Right cardiac atrium (tissue), 5 donors: ENCODE measurements at places on chromosomes 11 and 22. TPM values are rescaled to one million over a fixed set of nuclear protein-coding genes. Genes with fewer than 3 reads are reported as not detected.

The NPAS4 gene
- polyA plus RNA-seq, result 0.84 TPM

The CYTH4 gene
- polyA plus RNA-seq, result 2.6 TPM

The OR8K3 gene
- polyA plus RNA-seq, result not detected

The TECTA gene
- 2.1 TPM for polyA plus RNA-seq

The OR56A1 gene
- not detected for polyA plus RNA-seq

The MRPL49 gene
- polyA plus RNA-seq, result 24.8 TPM

The SYT7 gene
- polyA plus RNA-seq, result 36.2 TPM

The TMEM132A gene
- 6.8 TPM for polyA plus RNA-seq

The LDLRAD3 gene
- 1.8 TPM for polyA plus RNA-seq

The KCNJ11 gene
- polyA plus RNA-seq, result 18.6 TPM

The CRYBB2 gene
- not detected for polyA plus RNA-seq

The UBQLN3 gene
- polyA plus RNA-seq, result 0.05 TPM

The FOLH1 gene
- 0.68 TPM for polyA plus RNA-seq

The CFAP300 gene
- 1.1 TPM for polyA plus RNA-seq

The BATF2 gene
- polyA plus RNA-seq, result 1.3 TPM

The RTN4R gene
- polyA plus RNA-seq, result 1.1 TPM

The OR52M1 gene
- not detected for polyA plus RNA-seq
